ENCODE measurements at places on chromosomes 3 and 15.

DNA sequence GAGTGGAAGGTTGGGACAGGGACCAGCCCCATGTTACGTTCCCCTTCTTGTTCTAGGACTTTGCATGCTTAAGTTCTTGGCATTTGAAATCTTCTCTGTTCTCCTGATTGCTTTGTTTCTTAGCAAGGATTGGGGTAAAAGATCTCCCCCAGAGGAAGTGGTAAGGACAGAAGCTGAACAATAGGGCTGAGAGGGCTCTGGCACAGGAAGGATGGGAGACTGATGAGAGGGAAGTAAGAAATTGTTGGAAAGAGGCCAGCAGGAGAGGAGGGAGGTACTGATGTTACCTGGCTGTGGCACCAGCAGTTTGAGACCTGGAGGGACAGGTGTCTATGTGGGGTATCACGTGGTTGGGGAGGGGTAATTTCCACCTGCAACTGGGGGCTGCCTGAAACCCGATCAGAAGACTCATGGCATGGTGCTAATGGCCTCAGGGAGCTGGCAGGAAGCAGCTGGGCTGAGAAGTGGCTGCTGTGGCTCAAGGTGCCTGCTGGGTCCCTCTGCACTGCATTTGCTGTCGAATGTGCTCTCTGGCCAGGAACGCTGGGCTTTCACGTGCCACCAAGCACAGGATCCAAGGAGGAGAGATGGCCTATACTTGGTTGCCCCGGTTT, 108.4 kb downstream of the LSM3 start:
- DNase-seq = no peak

DNA sequence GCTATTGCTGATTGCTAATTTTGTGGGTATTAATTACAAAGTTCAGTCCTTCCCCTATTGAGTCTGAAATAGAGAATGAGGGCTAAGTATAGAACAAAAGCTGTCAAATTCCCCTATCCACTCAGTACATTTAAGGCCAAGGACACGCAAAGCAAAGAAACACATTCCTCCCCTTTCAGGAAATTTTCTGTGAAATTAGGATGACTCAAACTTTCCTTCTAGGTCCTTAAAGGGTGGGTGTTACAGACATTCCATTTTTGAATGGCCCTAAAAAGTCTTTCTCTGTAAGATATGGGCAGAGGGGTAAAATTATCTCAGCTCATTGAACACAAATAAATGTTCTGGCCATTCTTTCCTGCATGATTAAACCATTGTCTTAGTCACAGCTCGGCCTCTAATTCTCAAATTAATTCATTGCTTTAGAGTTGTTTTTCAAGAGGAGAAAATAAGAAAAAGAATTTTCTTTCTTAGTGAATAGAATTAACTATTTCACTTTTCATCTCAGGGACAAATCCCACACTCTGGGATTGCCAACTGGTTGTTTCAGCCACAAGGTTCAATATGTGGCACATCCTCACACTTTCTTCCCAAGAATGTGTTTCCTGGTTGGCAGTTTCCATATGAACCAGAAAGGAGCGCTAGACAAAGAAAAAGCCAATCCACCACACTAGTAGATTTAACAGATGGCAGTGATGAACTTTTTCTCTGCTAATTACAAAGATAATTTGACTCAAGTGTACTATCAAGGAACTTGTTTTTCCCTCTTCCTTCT, 424.1 kb downstream of the ZNF385D start:
- no peak for DNase-seq

- no peak for DNase-seq
Observed at GRCh38 chr3:42672515-42672914, 12.8 kb upstream of the KLHL40 start.

DNA sequence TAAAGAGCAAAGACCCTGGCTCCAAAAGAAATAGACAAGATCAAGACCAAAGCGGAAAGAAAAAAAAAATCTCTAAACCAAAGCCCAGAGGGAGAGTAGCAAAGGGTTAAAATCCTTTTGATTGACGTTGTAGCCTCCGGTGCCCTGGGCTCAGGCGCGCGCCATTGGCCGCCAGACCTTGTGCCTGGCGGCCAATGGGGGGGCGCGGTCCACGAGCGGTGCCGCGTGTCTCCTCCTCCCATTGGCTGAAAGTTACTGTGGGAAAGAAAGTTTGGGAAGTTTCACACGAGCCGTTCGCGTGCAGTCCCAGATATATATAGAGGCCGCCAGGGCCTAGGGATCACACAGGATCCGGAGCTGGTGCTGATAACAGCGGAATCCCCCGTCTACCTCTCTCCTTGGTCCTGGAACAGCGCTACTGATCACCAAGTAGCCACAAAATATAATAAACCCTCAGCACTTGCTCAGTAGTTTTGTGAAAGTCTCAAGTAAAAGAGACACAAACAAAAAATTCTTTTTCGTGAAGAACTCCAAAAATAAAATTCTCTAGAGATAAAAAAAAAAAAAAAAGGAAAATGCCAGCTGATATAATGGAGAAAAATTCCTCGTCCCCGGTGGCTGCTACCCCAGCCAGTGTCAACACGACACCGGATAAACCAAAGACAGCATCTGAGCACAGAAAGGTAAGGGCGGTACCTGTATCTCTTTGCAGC, at the start of gene HES1:
Gene HES1, plus strand, starts transcription at position 343 of the 713 bp plus-strand sequence. Its CDS starts 233 bp downstream, at position 576.
- DNase-seq = peak; percentile 60

DNA sequence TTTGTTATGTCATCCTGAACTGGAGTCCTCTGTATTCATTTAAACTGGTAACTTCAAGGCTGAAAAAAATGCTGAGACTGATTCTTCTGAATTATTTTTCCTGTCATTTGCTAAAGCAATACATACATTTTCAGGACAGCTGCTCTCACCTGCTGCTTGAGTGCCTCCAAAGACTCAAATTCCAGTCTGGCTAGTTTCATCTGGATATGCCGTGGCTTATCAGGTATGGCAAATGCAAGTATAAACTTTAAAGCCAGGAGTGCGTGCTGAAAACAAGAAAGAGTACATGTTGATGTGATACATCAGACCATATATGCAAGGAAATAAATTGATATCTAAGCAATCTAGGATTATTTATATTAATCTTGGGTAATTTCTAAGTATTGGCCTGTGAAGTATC, 146.1 kb downstream of the SNRK start:
- no peak for DNase-seq

GRCh38 chr3:58422756-58423325, 10.8 kb downstream of the PDHB start:
- no peak for DNase-seq

DNA sequence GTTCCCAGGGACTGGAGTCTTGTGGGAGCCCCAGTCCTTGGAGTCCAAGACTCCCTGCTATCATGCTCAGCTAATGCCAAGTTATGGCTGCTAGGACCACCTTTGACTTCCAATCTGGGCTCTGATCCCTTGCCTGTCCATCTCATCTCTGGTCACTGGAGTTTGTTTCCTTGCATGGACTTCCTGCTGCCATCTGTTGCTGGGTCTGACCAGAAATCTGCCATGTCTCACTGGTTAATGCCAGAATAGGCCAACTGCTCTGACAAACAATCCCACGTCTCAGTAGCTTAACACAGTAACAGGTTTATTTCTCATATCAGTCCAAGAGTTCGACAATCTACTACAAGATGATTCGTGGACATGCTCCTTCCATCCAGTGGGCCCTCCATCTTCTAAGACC, 10.1 kb upstream of the GLCE start:
- no peak for DNase-seq

DNA sequence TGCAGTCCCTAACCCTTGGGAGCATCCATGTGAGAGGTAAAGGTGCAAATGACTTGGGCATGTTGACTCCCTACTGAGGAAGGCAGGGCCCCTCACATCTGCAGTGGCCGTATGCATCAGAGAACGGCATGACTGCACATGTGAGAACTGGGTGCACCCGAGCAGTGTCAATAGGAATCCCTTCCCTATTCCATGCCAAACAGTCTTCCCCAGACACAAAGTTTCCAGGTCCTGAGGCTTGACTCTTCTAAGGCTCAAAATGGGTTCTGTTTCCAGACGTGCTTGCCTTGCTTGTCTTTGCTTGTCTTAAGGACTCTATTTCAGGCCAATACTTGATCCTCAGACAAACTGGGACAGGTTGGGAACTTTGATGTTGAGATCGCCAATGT, 20.5 kb upstream of the ANPEP start:
- DNase-seq = no peak

DNA sequence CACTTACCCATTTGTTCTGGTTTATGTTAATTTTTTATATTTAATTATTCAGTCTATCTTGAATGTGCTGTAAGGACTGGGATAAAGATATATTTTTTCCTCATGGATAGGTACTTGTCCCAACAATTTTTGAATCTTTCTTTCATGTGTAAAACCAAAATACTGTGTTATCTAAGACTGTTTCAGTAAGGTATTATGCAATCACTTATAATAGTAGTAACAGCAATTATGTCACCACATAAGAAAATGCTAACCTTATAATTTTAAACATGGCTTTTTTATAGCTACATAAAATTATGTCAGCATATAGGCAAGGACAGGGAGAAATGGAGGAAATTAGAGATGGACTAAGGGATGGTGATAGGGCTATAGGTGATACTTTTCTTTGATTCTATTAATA, 2.9 kb upstream of the CTDSPL start:
- no peak for DNase-seq

- no peak for DNase-seq
Observed at GRCh38 chr3:139745831-139746230, 68.1 kb upstream of the NMNAT3 start.

DNA sequence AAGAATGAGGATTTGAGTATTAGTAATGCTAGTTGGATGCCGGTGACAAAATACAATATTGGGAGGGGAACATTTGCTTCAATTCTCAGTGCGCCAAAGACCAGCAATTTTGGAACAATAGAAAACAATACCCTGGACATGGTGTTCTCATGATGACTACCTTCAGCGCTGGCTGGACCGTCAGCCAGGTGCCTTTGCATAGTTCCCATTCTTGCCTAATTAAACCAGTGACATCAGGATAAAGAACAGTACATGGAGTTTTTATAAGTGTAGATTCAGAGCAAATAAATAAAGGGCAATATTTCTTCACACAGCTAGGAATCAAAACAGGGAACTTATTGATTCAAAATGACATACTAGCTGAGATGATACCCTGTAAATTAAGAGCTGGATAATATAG, 404.8 kb upstream of the RORA start:
- DNase-seq = no peak

DNA sequence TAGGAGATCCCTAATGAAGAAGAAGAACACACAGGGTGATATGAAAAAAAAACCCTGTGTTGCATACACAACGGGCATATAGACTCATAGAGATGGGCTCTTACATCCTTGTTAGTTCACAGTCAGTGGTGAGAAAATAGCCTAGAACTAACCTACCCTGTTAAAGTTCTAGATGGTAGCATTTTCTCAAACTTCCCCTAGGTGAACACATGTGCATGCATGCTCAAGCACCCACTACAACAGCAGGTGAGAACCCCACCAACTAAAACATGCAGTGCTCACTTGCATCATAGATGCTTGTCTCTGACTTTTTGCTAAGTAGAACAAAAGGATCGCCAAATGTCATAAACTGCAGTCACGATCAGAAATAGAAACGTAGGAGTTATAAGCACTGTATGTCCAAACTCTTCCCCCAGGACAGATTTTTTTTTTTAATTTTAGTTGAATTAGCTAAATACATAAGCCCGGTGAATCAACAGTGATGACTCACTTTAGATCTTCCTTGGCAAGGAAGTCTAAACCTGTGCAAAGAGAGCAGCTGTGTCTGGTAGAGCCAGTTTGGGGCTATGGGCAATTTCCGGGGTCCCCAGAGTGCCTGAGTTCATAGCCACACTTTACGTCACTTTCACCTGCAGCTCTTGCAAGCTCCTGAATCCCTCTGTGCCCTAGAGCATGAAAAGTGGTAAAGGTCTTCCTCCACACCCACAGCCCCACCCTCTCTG, 96.2 kb upstream of the SEMA6D start:
- DNase-seq = no peak
